KBM-7 (cell line): ENCODE measurements at places on chromosomes 6 and 20.

DNA sequence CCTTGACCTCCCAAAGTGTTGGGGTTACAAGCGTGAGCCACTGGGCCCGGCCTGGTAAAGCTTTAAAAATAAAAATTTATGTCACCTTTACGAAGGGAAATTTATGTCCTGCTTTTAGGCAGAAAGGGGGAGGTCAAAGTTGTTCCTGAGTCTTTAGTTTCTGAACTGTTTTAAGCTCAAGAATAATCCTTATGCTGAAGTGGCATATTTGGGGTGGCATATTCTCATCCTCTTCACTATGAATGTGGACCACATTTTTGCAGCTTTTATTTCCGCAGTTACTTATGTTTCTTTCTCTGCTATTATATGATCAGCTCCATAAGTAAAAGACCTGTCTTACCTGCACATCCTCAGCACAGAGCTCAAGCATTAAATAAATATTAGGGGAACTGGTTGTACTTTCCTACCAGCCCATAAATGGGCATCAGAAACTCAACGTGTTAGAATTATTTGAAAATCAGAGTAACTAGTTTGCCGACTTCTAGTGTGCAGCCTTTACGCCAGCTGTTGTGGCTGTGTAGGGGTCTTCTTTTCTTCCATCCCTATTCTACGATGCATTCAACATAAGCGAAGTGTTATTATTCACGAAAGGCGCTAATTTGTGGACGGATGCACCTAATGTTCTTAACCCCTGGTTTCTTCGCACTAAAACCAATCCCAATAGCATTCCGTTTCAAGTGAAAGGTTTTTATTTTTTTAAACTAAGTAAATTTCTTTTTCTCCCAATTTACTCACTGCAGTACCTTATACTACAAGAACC, 867 bp upstream of the AKAP7 start:
- DNase-seq, result no peak

GRCh38 chr6:94367316-94367715, 948.0 kb upstream of the EPHA7 start:
- no peak for DNase-seq

DNA sequence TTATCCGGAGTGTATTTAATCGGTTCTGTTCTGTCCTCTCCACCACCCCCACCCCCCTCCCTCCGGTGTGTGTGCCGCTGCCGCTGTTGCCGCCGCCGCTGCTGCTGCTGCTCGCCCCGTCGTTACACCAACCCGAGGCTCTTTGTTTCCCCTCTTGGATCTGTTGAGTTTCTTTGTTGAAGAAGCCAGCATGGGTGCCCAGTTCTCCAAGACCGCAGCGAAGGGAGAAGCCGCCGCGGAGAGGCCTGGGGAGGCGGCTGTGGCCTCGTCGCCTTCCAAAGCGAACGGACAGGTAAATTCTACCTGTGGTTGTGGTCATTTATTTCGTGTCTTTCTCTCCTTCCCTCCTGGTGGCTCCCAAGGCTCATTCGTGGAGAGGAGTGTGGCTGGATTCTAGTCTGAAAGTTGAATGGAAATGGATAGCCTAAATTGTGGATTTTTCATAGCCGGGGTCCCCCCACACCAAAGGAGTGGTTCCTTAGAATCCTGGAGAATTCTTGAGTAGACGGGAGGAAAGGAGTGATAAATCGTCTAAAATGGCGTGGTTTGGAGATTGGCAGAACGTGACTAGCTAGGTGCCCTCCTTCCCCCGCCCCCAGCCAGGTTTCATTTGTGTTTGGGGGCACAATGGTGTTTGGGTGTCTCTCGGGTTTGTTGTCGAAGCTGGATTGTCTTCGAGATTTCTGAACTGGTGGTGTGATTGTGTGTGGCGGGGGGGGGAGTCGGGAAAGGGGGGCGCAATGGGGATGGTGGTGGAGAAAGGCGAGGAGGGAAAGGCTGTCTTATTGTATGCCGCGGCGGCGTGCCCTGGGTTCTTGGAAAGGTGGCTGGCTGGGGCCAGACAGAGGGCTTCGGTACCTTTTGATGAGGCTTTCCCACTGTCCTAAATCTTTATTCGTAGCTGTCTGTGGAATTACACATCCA, 673 bp downstream of the MARCKS start:
- DNase-seq, result peak; percentile 43

GRCh38 chr20:1616858-1617434, 2.9 kb downstream of the SIRPB1 start:
- no peak for DNase-seq

DNA sequence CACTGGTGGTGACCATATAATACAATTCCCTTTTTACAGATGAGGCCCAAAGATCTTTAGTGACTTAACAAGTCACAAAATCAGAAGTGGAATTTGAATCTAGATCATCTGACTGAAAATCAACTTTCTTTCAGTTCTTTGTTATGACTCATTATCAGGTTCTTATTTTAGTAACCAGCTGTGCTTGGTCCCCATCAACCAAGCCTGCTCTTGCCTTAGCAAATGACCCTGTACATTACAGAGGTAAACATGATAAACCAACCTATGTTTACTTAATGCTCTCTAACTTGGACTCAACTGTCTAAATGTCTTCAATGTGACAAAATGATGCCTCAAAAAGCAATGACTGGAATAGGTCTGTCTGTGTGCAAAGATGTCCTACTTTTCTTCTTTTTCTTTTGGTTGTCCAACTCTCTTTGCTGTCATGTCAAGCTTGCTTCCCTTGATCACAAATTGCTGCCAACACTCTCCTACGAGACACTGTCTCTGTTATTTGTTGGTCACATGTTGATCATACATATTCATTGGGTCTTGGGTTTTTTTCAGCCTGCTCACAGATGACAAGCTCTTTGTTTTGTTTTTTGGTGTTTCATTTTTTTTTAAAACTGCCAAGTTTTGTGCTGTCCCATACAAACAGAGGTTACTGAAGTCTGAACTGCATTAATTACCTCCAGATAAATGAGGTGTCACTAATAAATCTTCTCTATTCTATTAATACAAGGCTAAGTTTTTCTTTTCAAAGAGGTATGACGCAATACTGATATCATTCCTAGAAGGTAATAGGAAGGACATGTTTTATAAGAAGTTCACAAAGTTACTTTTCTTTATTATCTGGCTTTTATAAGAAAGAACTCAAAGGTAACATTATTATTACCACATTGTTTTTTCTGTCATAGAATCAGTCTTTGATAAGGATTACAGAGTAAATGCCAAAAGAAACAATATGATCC, 62.2 kb upstream of the PLN start:
- DNase-seq, result no peak
